GM06990 (cell line): ENCODE measurements at places on chromosomes 12 and 14.

- no peak for DNase-seq
Observed at GRCh38 chr12:115451151-115451779, 767.3 kb upstream of the TBX3 start.

DNA sequence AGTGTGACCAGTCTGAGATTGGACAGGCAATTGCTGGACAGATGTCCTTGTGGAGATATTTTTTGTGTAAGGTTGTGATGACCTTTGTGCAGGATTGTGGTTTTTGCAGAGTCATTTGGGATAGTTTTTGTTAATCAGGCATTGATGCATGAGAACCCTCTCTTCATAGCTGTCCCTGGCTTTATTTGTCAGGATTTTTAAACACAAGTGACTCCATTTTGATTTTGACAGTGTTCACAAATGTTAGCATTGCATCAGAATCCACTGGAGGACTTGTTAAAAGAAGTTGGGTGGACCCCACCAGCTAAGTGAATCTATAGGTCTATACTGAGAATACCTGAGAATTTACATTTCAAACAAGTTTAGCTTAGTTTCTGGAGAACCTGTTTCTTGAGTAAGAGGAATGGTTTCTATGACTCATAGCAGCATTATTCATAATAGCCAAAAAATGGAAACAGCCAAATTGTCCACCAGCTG, 11.8 kb downstream of the FNTB start:
- DNase-seq = no peak

GRCh38 chr12:22658214-22658613, 33.2 kb downstream of the ETNK1 start:
- no peak for DNase-seq

- peak; percentile 9 for DNase-seq
Observed at GRCh38 chr12:40376533-40377267, 151.9 kb downstream of the LRRK2 start.

GRCh38 chr12:4116251-4117111, 157.1 kb upstream of the CCND2 start:
- no peak for DNase-seq

GRCh38 chr12:98238515-98239130, 276.8 kb upstream of the TMPO start:
- DNase-seq = no peak

DNA sequence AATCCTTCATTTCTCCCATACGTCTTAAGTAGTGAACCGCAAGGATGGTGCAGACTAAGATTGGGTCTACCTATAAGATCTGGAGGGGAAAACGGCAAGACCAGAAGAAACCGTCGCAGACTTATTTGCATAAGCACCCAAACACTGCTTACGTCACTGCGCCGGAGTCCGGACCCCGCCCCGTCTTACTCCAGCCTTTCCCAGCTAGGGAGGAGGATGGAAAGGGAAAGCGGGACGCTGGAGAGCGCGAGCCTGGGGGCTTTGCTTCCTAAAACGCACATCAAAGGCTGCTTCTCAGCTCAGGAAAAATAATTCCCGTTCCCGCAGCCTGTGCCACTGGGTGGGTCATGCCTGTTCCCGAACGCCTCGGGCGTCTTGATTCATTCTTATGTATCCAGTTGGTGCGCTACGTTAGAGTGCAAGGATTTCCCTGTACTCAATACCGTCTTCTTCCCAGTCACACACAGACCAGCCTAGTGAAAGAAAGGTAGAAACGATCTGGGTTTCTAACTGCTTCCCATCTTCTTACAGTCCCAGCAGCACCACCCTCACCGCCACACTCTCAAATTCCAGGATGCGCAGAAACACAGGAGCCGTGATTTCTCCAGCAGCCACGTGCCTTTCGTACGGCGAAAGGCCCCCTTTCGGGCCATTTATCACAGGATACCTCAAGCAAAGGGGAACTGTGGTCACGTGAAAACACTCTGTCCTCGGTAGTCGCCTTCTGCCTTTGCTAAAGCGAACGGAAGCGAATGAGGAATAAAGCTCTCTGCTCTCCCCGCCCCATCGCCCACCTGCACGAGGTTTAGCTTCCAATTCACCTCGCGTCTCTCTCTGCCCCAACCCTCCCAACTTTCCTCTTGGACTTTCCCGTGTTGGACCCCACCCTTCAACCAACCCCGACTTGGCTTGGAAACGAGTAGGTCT, 1.1 kb downstream of the SLC6A15 start:
- no peak for DNase-seq
